ENCODE measurements at places on chromosomes 7 and 10. TPM values are rescaled to one million over a fixed set of nuclear protein-coding genes. Genes with fewer than 3 reads are reported as not detected.

DNA sequence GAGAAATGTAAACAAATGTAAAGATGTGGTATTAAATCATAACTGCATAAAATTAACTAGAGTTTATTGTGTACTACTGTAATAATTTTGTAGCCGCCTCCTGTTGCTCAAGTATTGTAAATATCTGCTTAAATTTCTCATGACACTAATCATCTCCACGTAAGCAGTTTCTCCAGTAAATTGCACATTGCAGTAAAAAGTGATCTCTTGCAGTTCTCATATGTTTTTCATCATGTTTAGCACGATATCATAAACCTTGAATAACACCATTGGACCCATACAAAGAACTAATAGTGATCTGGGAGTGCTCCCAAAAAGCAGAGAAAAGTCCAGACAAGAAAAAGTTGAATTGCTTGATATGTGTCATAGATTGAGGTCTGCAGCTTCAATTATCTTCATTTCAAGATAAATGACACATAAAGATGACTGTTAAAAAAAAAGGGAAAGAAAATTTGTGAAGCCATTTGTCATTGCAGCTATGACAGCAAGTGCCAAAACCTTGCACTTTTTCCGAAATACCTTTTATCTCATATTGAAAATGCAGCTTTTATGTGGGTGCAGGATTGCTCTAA is 15.3 kb downstream of the LIPA start:
- no peak for DNase-seq
- H3K4me3 ChIP-seq = no peak overlapping the region
- peaks cover 31% of the 10 kb centered on the region for H3K4me1 ChIP-seq
- H3K36me3 ChIP-seq = no peaks in the 10 kb centered on the region

DNA sequence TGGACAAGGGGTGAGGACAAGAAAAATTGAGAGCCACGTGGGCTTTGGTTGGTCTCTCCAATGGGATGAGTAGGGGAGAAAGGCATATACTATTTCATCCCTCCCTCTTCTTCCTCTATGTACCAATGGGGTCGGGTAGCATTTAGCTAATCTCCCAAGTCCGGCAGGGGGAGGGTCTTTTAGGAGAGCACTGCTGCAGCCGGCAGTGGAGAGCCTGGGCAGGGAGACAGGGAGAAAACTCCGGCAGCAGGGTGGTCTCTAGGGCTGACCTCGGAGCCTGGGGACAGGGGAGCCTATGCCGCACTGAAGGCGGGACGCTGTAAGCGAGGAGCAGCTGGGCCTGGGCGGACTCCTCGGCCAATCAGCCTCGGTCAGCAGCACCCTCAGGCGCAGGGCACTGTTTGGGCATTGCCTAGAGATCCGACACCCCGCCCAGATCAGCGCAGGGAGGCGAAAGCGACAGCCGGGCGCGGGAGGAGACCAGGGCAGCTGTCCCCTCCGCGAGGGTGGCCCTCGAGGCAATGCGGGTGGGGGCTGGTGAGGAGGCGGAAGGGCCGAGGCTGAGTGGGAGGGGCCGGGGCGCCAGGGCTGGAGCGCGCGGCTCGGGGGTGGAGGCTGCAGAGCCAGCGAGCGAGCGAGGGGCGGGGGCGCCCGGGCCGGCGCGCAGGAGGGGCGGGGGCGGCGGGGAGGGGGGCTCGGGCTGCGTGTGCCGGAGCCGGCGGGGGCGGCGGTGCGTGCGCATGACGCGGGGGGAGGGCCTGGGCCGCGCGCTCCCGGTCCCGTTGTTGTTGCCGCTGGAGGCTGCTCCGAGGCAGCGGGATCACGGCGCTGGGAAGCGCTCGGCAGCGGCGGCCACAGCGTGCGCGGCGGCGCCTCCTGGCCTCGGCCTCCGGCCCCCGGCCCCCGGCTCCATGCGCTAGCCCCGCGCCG is at the start of gene AGAP3:
TSS of gene AGAP3 (plus strand) at position 785 of the 930 bp plus-strand sequence. CDS start 267 bp downstream, outside the sequence.
- H3K4me1 ChIP-seq = peaks cover 79% of the 10 kb centered on the region
- DNase-seq = peak; percentile 94

DNA sequence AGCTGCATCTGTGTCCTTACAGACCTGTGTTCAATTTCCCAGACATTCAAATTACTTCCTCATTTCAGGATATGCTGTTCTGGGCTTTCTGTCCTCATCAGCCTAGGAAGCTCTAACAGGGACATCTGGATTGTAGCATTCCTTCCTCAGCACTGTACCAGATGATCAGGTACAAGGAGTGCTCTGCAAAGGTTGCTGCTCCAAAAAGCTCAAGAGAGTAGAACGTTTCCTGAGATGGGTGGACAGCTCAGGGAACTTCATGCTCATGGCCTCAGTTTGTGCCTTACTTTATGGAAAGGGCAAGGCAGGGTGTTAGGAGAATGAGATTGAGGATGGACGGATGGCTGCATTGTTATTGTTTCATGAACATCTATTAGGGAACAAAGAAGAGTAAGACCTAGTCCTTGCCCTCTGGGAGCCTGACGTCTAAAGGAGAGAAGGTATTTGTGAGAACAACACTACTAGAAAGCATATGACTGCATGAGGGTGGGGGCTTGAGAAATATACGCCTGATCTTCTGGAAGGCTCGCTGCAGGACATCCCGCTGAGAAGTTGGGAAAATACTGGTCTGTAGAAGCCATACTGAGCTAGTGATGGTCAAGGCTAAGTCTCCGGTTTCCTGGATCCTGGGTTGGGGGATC is 10.5 kb upstream of the ZNF212 start:
- no peak overlapping the region for H3K4me3 ChIP-seq
- H3K4me1 ChIP-seq = no peaks in the 10 kb centered on the region
- H3K36me3 ChIP-seq = peaks cover 24% of the 10 kb centered on the region
- H3K27me3 ChIP-seq = no peaks in the 10 kb centered on the region

GRCh38 chr10:131242007-131242406 is 69.5 kb downstream of the TCERG1L start:
- H3K27me3 ChIP-seq = no peaks in the 10 kb centered on the region
- peak; percentile 37 for DNase-seq

GRCh38 chr10:70887804-70888800 is at the start of gene PCBD1:
Gene PCBD1 (minus strand): TSS chr10:70888565. CDS start chr10:70888533, 32 bp downstream.
- peak within 1 kb of the TSS; percentile 92 for H3K27ac ChIP-seq
- H3K36me3 ChIP-seq = no peaks in the 10 kb centered on the region
- H3K4me3 ChIP-seq = peak within 1 kb of the TSS; percentile 78
- peaks cover 18% of the 10 kb centered on the region for H3K4me1 ChIP-seq
- H3K27me3 ChIP-seq = no peaks in the 10 kb centered on the region

The PTER gene
- 16.8 TPM for total RNA-seq

The BTBD16 gene
- total RNA-seq = 0.86 TPM
